AG10803 (cell line): ENCODE measurements at places on chromosomes 12 and 14.
A peak's percentile ranks its signal among the peaks of the same experiment; 100 is the strongest.

DNA sequence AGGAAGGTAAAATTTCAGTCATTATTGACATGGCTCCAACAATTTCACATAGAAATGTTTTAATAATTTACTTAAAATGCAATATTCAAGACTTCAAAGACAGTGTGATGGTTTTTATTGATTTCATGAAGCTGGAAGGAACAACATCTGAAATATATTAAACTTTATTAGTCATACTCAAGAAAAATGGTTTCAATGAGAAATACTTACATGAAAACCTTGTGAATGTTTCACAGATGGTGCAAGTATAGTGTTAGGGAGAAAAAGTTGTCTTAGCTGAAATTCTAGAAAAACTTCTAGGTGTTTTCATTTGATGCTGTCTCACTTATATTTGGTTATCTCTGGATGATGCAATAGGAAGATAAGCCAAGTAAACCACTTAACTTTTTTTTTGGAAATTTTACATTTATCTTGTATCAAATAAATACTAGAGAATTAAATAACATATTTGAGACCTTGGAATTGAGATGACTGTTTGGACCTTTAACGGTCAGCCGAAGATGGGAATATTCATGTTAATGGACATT lies 65.5 kb downstream of the PELI2 start:
- DNase-seq: peak; percentile 54

DNA sequence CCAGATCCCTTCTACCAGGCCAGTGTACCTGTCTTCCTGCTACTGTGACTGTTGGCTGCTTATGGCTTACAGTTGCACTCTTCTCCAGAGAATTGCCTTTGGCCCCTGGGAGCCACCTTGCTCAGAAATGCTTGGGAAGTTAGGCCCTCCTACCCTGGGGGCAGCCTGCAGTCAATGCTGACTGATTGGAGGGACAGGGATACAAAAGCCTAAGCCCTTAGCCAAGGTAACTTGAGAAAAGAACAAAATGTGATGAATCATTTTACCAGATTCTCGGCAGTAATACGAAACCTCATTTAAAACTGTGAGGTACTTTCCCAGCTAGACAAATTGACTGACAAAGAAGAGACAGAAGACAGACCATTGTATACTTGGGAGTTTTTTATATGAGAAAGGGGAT lies 47.3 kb downstream of the PTCSC3 start:
- no peak for DNase-seq

DNA sequence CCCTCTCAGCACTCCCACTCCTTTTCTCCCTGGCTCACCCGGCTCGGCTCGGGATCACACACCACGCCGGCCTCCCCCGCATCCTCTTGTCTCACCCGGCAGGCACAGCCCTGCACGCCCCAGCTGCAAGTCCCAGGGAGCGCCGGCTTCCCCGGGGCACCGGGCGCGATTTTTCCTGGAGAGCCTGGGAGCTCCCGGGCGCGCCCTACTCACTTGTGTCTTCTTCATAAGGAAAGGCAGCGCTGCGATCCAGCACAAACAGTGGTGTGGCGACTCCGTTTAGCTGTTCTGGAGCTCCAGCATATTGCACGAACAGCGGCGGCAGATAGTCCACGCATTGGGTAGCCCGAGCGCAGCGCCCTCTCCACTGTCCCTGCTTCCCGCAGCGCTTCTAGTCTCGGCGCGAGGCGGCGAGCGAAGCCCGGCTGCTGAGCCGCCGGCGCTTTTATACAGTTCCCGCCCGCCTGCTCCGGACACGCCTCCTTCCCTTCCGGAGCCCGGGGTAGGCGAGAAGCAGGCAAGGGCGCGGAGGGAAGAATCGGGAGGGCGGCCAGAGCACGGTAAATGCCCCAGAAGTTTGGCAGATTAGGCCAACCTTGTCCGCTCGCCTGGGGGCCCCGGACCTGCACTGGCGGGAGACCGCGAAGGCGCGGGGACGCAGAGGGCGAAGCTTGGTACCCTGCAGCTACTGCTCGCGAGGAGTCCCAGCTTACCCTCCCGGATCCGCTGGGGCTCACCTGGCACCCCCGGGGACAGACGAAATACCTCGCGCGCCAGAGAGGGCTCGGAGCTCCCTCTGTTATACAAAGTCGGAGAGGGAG lies at the start of gene KITLG:
TSS of gene KITLG (minus strand) at position 421 of the 821 bp plus-strand sequence. CDS start at position 228, 193 bp downstream.
- peak; percentile 85 for DNase-seq

DNA sequence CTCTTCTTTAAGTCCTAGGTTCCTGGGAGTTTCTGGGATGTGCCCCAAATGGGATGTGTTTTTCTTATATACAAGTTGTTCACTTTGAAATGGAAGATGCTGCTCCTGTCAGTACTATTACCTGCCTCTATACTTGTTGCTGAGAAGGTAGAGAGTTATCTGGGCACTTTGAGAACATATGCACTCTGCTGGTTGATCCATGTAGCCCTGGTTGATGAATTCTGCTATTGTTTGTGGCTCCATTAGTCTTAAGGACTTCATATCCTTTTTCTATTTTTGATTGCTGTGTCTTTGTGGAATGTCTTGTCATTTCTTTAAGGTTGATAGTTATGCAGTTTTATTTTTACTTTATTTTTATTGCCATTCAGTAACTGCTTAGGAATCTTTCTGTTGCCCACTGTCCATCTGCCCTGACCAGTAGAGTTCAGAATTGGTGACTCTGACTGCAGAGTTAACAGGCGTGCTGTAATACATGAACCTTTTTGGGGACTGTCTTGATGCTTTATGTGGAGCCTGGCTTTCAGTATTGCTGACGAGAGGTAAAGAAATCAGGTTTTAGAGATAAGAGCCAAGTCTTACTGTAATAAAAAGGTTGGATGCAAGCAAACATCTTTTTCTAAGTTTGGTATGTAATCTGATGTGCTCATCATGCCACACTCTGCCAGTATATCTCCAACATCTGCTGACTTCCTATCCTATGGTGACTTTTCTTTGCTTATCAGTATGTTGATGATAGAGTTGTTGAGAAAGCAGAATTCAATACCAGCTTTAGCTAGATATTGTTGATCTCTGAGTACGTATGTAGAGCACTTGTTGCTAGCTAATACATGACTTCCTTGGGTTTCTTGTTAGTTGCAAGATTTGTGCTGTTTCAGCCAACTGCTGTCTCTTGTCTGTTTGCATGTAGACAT lies 1.6 kb downstream of the GMPR2 start:
- DNase-seq: no peak

DNA sequence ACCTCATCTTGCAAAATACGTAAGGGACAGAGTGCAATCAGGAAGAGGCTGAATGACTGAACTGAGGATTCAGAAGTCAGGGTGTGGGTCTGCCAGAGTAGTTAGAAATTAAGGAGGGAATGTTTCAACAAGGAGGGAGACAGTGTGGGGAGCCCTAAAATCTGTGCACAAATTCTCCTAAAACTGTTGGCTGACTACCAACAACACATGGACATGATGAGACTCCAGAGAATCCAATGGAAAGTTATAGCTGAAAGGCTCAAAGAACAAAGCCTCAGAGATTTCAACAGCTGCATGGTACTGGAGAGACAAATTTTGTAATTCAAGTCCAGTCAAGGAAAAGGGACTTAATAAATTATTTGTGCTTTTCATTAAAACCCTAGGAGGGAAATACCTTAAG lies 36.1 kb upstream of the NEDD1 start:
- no peak for DNase-seq

- DNase-seq: peak; percentile 40
Observed at GRCh38 chr12:88591343-88591742, 11.1 kb upstream of the KITLG start.

DNA sequence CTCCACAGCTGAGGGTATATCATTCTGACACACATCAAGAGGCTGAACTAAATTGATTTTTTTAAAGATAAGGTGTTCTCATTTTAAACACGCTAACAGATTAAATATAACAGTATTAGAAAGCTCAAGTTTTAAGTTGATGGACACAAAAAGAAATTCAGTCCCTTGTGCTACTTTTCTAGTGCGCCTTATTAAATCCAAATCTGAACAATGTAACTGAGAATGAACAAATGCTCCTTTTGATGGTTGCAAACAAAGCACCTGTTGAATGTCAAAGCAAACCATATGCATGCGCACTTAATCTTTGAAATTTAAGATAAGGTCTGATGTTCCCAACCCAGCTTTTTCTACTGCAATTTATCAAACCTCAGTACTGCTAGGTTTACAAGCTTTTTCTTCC lies 401.9 kb downstream of the PAWR start:
- DNase-seq: no peak

GRCh38 chr12:77572371-77572770 lies 258.3 kb upstream of the NAV3 start:
- DNase-seq: no peak

DNA sequence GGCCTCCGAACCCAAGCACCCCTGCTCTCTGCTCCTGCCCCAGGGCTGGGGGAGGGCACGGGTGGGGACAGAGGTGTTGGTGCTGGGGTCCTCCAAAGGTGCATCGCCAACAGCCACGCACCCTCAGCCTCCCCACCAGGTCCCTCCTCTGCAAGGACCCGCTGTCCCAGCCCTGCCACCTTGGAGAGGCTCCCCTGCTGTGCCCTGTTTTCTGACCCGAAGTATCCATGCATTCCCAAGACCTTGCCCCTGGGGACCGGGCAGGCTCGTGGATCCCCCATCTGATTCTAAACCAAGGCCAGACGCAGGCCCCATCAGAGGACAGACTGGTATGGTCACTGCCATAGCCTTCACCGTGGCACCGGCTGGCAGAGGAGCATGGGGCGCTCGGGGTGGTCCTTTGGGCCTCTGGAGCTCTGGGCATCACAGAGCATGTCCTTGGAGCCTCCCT lies 22.7 kb upstream of the BEGAIN start:
- no peak for DNase-seq

GRCh38 chr12:115000038-115000437 lies 316.1 kb upstream of the TBX3 start:
- peak; percentile 13 for DNase-seq

GRCh38 chr14:78627114-78627513 lies 456.9 kb downstream of the NRXN3 start:
- DNase-seq: no peak

GRCh38 chr14:103284574-103285467 lies 49.2 kb upstream of the EIF5 start:
- peak; percentile 8 for DNase-seq

DNA sequence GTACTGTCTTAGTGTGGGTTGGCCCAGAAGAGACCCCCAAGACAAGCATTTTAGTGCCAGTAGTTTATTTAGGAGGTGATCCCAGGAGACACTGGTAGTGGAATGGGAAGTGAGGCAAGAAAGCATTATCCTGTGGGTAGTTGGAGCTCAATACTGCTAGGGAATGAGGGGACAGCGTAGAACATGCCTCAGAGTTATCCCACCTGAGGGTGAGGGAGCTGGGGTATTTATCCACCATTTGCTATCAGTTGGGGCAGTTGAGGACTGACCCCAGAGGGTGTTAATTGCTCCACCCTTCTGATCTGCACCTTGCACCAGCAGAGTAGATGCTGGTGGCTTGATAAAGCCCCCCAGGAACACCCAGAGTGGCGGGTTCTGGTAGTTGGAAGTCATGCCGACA lies 37.9 kb downstream of the RHOF start:
- DNase-seq: no peak

GRCh38 chr12:3751151-3752095 lies 1.5 kb downstream of the CRACR2A start:
- DNase-seq: no peak

- DNase-seq: no peak
Observed at GRCh38 chr12:92158796-92159439, 13.3 kb upstream of the BTG1 start.

DNA sequence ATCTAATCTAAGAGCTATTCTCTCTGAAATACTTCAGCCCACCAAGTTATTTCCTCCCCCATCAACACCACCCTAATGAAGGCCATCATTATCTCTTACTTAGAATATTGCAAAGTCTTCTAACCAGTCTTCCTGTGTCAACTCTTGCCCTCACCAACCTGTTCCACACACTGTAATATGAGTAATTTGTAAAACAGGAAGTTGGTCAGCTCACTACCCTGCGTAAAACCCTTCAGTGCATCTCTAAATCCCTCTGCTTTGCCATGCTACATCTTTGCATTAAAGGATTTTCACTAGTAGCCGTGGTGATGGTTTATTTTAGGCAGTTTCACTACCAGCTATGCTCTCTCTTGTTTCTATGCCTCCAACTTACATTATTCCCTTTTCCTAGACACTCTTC lies 70.0 kb downstream of the KIF21A start:
- no peak for DNase-seq

DNA sequence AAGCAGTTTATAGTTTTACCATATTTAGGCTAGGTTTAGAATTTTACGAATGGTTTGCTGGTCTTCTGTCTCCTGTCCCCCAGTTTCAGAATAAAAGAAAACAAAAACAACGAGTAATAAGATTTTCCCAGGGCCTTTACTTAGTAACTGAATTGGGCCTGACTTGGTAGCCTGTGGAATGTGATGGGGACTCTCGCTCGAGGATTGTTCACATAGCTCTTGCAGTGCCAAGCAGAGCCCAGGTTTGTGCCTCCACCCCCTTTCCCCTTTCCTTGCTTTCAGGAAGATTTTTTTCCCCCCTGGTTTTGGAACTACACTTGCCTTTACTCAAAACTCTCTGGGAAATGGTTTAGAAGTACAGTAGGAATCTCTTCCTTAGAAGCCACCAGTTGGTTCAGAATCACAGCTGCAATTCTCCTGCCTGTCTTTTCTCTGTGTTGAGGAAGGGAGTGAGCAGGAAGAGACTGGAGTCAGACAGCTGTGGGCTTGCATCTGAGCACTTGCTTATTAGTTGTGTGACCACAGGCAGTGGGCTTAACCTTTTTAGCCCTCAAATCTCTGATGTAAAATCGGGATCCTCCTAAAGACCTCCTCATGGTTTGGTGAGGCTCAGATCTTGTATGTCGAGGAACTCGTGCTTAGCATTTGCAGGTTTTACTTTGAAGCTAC lies 501.2 kb downstream of the PCNX1 start:
- DNase-seq: no peak

- no peak for DNase-seq
Observed at GRCh38 chr14:92716131-92716530, 32.3 kb downstream of the LGMN start.

DNA sequence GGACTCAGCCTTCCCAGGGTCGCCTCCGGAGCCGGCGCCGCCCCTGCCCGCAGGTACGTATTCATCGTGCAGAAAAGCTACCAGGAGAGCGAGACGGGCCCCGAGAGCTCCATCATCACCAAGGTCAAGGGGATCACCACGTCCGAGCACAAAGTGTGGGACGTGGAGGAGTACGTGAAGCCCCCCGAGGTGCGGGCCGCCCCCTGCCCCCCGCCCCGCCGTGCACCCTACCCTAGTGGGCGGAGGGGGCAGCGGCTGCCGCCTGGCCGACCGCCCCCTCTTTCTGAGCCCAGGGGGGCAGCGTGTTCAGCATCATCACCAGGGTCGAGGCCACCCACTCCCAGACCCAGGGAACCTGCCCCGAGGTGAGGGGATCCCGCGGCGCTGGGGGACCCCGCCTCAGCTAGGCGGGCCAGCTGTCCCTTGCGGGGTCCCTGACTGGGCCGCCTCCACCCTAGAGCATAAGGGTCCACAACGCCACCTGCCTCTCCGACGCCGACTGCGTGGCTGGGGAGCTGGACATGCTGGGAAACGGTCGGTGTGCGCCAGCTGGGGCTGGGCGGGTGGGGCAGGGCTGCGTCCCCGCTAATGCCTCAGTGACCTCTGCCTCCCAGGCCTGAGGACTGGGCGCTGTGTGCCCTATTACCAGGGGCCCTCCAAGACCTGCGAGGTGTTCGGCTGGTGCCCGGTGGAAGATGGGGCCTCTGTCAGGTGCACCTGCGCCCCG lies 973 bp downstream of the P2RX2 start:
- no peak for DNase-seq

GRCh38 chr12:10397296-10397695 lies 7.5 kb upstream of the KLRK1 start:
- DNase-seq: no peak
